CD14-positive monocyte (primary cell): ENCODE measurements at places on chromosomes 4 and X.

DNA sequence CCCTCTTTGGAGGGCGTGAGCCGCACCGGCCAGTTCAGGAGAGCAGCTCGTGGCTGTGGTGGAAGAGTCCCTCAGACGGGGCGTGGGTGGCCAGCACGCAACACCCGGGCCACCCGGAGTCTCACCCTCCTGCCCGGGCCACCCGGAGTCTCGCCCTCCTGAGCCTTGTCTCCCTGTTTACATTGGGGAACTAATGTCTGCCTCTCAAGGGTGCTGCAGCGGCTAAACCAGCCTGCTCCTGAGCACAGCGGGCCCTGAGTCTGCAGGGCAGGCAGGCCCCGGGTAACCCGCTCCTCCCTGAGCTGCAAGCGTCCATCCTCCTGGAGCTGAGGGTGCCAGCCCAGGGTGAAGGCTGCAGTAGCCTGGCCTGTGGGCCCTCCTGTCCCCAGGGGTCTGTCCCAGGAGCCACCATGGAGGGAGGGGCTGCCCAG is 3.0 kb downstream of the PDE6B start:
- no peak for DNase-seq

- no peak for DNase-seq
Measured at GRCh38 chrX:109936598-109936997, 66.3 kb upstream of the TMEM164 start.

DNA sequence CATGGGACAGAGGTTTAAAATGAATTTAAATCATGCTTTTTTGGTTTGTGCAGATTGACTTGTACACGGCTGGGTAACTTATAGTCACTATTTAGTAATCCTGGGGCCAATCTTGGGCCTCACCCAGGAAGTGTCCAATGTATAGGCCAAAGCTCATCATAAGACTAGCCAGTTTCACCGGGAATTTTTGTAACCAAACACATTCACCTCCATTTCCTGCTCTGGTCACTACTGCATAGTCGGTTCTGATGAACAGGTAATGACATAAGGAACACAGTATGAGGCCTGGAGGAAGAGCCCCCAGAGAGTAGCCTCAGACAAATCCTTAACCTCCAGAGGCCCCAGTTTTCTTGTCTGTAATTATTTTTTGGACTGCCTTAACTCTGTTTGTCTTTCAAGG is 81.9 kb downstream of the HPRT1 start:
- no peak for DNase-seq

- DNase-seq, result no peak
Measured at GRCh38 chr4:167722487-167722808, 369.9 kb upstream of the ANXA10 start.

- DNase-seq, result no peak
Measured at GRCh38 chrX:8927701-8928100, 106.2 kb downstream of the FAM9B start.

- DNase-seq, result no peak
Measured at GRCh38 chr4:42710329-42710728, 53.4 kb upstream of the ATP8A1 start.
